ENCODE measurements at places on chromosomes 16 and 17. TPM values are rescaled to one million over a fixed set of nuclear protein-coding genes. Genes with fewer than 3 reads are reported as not detected.

The FOXL1 gene
- 0.61 TPM for total RNA-seq

DNA sequence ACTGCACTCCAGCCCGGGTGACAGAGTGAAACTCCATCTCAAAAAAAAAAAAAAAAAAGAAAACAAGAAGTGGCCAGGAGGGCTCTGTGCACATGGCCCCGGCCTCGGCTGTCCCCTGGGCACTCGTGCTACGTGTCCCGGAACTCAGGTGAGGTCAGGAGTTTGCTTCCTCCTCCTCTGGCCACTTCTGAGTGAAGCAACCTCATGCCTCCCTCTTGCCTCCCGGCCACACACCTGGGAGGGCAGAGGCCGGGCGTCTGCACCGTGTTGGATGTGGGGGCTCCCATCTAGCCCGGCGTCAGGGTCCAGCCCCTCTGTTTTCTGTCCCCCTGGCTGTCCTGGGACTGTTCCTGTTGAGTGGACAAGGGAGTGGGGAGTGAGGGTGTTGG is 22.2 kb downstream of the ASPSCR1 start:
- no peak for DNase-seq
- no peak overlapping the region for H3K4me3 ChIP-seq

- peaks cover 9% of the 10 kb centered on the region for H3K4me1 ChIP-seq
- H3K36me3 ChIP-seq: no peaks in the 10 kb centered on the region
- no peak overlapping the region for H3K27ac ChIP-seq
- H3K4me3 ChIP-seq: no peak overlapping the region
- DNase-seq: peak; percentile 87
- no peaks in the 10 kb centered on the region for H3K27me3 ChIP-seq
Measured at GRCh38 chr16:15682105-15682570, 32.1 kb downstream of the NDE1 start.

The LRRC37A gene
- total RNA-seq: 2.1 TPM

The FAM83G gene
- total RNA-seq: 3.4 TPM

GRCh38 chr17:2796164-2797125 is at the start of gene RAP1GAP2:
RAP1GAP2 (plus strand) TSS chr17:2796438; CDS start chr17:2796528, 90 bp downstream.
- H3K4me1 ChIP-seq: peaks cover 8% of the 10 kb centered on the region
- no peaks in the 10 kb centered on the region for H3K36me3 ChIP-seq
- no peak within 1 kb of the TSS for H3K27ac ChIP-seq

The LPO gene
- not detected for total RNA-seq

GRCh38 chr16:30805370-30806169 is 18.6 kb upstream of the ZNF629 start:
- H3K36me3 ChIP-seq: no peaks in the 10 kb centered on the region

The GNAO1 gene
- 4.1 TPM for total RNA-seq
